ENCODE measurements at places on chromosomes 13 and 19.

- no peak for DNase-seq
Measured at GRCh38 chr13:70107498-70108281, at the start of gene ATXN8OS. ATXN8OS (plus strand) TSS chr13:70107826.

- no peak for DNase-seq
Measured at GRCh38 chr13:28761586-28761985, 42.8 kb upstream of the SLC46A3 start.

- DNase-seq, result no peak
Measured at GRCh38 chr19:13712767-13713201, 51.5 kb upstream of the MRI1 start.

DNA sequence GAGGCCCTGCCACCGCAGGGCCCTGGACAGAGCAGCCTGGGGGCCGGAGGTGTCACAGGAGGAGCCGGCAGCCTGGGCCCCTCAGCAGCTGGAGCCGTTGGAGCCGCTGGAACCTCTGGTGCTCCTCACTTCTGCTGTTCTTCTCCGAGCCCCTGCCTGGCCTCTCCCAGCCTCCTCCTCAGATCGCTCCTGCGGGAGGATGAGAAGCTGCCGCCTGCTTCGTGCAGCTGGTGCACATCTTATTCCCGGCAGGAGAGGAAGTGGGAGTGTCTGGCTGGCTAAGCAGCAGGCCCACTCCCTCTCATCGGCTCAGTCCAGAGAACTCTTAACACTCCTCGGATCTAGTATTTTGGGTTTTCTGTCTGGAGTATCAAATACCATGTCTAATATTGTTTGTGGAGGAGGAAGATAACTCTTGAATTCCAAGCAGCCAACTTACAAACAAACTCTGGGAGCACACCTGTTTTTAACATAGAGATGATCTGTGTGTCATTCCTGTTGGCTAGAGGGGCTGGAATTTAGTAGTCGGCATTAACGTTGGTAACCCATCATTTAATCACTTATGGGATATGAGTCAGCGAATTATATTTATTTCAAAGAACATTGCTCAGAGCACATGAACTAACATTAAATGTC is 37.1 kb upstream of the RNF113B start:
- DNase-seq, result no peak

- DNase-seq, result no peak
Measured at GRCh38 chr13:53189162-53189561, 160.5 kb downstream of the OLFM4 start.

All from stromal cell of bone marrow (primary cell).